Globus pallidus (tissue), 1 donor: ENCODE measurements at places on chromosomes 3 and 15.
A peak's percentile ranks its signal among the peaks of the same experiment; 100 is the strongest.

DNA sequence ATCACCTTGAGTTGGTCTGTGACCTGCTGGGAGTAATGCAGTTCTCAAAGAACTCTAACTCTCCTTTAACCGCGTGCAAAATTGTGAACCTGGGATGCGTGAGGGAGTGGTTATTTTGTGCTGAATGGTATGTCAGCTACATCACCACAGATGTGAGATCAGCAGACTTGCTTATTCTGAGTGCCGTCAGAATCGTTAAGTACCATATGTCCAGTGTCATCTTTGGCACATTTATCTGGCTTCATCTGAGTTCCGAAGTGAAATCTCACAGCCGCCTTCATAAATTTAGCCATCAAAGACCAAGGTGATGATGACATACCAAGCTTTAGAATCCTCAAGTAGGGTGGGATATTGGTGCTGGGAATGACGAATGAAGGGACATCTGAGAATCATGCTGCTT lies 347.2 kb upstream of the TPRG1 start:
- no peak for DNase-seq

DNA sequence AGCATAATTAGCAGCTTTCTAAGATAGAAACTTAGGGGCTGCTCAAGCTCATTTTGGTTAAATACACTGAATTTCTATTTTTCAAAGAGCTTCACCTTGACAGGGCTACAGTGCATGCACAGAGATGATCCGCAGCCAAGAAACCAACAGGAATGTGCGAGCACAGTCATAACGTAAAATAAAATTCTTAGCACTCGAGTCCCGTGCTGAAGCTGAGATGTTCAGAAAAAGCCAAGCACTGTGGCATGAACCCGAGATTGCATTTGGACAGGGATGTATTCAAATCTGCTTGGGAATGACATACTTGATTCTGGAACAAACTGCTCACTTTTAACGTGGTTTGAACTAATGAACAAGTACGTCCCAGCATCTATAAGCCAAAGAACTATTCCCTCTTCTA lies 340.3 kb downstream of the FOXP1 start:
- no peak for DNase-seq

DNA sequence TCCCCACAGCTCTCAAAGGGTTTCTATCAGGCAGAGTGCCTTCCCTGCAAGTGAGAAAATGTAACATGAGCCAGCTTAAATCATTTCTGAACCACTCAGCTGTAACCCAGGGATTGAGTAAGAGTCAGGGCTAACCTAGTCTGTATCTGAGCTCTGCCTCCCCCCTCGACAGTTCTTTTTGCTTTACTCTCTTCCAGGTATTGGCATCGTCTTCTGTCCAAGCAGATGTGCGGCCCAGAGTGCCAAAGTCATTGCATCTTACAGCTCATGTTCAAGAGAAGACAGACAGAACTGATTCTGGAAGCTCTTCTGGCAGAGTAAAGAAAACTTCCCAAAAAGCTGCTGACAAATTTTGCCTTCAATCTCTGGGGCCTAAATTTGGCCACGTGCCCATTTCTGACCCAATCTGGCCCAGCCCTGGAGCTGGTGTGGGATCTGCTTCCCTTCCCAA lies 74.8 kb downstream of the ABHD5 start:
- DNase-seq: no peak

DNA sequence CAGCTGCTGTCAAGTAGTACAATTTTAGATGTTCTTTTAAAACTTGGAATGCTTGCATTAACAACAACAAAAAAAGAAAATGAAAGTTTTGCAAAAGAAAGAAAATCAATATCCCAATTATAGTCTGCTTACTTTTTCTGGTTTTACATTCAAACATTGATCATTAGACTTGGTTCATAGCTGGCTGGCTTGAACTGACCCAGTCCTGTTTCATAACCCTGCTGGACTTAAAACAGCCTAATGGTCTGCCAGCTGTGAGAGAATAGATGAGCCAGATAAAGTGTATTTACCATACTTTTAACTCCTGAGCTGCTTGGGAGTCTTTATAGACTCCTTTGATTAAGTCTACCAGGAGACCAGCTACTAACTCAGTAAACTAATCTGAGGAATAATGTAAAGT lies 59.2 kb downstream of the PIAS1 start:
- DNase-seq: no peak

DNA sequence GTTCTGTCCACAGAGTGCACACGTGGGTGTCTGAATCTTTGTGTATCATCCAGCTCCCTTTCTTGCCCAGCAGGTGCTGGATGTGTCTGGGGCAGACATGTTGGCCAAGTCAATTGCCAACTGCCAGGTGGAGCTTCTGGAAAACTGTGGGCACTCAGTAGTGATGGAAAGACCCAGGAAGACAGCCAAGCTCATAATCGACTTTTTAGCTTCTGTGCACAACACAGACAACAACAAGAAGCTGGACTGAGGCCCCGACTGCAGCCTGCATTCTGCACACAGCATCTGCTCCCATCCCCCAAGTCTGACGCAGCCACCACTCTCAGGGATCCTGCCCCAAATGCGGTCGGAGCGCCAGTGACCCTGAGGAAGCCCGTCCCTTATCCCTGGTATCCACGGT lies 12.5 kb upstream of the RPP14 start:
- peak; percentile 82 for DNase-seq

- DNase-seq: peak; percentile 45
These were observed 89.2 kb upstream of the MEF2A start for GRCh38 chr15:99476413-99477222.

DNA sequence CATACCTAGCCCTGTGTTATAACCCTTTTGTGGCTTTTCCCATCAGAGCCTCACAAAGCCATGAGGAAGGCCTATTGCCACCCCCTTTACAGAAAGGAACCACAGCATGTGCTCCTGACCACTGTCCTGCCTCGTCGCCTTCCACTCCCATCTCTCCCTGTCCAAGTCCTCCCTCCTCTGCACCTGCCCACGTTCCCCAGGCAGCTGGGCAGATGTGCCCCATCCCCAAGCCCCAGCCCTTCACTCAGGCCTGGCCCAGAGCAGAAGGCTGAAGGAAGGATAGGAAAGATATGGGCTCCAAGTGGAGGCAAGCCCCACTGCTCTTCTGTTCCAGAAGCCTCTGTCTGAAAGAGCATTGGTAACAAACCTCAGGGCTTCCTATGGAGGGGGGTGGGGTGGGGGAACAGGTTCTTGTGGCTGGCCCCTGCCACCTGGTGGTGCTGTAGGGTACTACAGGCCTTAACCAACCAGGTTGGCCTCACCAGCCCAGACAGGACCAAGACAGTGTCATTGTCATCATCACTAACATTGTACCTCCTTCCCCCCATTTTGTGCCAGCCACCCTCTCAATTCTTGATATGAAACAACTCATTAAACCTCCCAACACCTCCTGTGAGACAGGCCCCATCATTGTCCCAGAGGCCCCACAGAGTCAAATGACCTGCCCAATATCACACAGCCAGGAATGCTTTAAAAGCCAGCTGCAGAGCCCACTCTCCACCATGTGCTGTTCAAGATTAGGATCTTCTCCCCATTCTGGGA lies 10.0 kb downstream of the POC1A start:
- peak; percentile 82 for DNase-seq

DNA sequence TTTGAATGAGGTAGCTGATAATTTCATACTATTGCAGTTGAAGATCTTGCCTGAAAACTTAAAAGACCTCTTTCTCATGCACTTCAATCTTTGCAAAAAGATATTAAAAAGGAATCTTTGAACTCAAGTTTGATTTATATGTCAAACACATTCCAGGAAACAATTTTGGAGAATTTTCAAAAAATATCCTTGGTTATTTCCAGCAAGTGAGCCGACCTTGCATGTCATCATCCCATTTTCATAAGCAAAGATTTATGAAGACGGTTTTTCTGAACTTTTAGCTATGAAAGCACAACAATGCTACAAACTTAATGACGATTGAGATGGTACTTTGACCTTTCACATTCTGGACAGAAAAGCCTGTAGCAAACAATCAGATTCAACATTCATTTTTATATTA lies 95.6 kb downstream of the RFX7 start:
- no peak for DNase-seq

DNA sequence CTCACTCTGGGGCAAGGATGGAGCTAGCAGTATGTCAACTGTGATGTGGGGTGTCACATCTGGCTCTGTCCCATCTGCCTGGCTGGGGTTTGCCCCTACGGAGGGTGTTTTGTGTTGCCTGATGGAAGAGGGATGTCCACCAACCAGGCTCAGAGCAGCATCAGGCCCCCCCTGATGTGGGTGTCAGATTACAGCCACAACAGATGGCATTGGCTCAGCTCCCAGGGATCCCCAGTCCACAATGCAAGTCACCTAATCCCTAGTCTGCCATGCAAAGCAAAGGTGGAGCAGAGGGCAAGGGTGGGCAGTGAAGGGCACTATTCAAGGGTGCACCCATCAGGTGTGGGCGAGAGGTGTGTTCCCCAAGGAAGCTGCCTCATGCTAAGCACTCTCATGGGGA lies 48.9 kb upstream of the AMOTL2 start:
- DNase-seq: peak; percentile 55

- no peak for DNase-seq
These were observed 166.6 kb downstream of the ANO10 start for GRCh38 chr3:43455233-43455632.

GRCh38 chr3:179016979-179017670 lies 54.5 kb downstream of the ZMAT3 start:
- DNase-seq: no peak

DNA sequence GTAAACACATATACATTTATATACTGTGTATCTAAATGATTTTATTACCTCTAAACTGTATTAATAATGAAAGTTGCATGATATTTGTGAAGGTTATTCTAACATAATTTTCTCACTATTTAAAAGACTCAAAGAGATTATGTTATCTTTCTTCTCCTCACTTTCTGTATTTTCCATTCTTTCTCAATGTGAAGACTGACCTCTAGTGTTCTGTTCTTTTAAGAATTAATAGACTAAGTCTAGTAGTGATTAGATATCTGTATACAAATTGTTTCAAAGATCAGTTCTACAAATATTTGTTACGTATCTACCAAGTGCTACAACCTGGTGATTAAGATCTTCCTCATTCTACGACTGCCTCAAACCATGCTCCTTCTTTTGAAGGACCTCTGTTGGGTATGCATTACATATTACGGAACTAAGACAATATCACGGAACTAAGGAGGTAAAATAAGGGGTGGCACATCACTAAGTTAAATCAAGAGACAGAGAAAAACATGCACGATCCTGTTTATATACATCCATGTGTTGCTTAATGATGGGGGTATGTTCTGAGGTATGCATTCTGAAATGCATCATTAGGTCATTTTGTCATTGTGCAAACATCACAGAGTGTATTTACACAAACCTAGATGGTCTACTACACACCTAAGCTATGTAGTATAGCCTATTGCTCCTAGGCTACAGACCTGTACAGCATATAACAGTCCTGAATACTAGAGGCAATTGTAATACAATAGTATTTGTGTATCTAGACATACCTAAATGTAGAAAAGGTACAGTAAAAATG lies 161.5 kb upstream of the KBTBD8 start:
- peak; percentile 53 for DNase-seq

DNA sequence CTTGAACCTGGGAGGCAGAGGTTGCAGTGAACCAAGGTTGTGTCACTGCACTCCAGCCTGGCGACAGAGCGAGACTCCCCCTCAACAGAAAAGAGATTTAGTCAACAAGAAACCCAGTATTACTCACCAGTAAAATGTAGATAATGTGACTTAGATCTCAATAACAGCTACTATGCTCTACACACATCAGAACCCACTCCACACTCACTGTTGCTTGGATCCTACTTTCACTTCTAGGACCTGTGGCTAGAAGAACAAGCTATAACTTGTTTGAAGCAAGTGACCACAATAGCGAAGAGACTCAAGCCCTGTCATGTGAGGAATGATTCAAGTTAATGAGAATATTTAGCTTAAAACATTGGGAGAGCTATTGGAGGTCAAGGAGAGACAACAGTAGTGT lies 100.7 kb downstream of the ANXA2 start:
- DNase-seq: no peak

DNA sequence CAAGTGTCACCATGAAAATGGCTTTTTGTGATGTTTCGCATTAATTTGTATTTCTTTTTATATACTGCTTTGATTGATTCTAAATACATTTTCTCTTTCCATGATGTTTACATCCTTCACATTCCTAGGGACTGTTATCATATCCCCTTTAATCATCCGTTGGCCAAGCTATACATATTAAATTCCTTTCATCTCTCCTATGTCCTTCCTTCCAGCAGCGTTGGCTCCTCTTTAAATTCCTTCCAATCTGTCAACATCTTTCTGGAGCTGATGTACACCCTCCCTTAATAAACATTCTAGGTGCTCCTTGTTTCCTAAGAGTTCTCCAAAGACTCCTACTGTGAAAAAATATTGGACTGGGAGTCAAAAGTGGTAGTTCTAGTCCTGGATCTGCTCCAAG lies 87.8 kb downstream of the IGF2BP2 start:
- no peak for DNase-seq

GRCh38 chr3:102941786-102942185 lies 507.0 kb downstream of the ZPLD1 start:
- no peak for DNase-seq

GRCh38 chr3:32184187-32184730 lies 54.2 kb upstream of the CMTM8 start:
- no peak for DNase-seq
